Ureter (tissue), 1 donor: ENCODE measurements at places on chromosomes 5 and 9. TPM values are rescaled to one million over a fixed set of nuclear protein-coding genes. Genes with fewer than 3 reads are reported as not detected.

SPARC gene
- total RNA-seq, result 483 TPM

PNPLA7 gene
- 9.7 TPM for total RNA-seq

LCN2 gene
- total RNA-seq, result 143 TPM

TLE1 gene
- 74.0 TPM for total RNA-seq

FGFR4 gene
- 6.4 TPM for total RNA-seq

NR4A3 gene
- total RNA-seq, result 26.2 TPM

NDUFS4 gene
- total RNA-seq, result 79.0 TPM

EQTN gene
- total RNA-seq, result 0.44 TPM

CENPP gene
- total RNA-seq, result 10.6 TPM

PPP2R2B gene
- total RNA-seq, result 25.9 TPM

PCDHGA10 gene
- 7.4 TPM for total RNA-seq

TMEFF1 gene
- total RNA-seq, result not detected

DRD1 gene
- 2.9 TPM for total RNA-seq
